Activated naive CD8-positive, alpha-beta T cell treated with anti-CD3 and anti-CD28 coated beads for 36 hours (primary cell): ENCODE measurements at places on chromosomes 6 and 20. TPM values are rescaled to one million over a fixed set of nuclear protein-coding genes. Genes with fewer than 3 reads are reported as not detected.

DNA sequence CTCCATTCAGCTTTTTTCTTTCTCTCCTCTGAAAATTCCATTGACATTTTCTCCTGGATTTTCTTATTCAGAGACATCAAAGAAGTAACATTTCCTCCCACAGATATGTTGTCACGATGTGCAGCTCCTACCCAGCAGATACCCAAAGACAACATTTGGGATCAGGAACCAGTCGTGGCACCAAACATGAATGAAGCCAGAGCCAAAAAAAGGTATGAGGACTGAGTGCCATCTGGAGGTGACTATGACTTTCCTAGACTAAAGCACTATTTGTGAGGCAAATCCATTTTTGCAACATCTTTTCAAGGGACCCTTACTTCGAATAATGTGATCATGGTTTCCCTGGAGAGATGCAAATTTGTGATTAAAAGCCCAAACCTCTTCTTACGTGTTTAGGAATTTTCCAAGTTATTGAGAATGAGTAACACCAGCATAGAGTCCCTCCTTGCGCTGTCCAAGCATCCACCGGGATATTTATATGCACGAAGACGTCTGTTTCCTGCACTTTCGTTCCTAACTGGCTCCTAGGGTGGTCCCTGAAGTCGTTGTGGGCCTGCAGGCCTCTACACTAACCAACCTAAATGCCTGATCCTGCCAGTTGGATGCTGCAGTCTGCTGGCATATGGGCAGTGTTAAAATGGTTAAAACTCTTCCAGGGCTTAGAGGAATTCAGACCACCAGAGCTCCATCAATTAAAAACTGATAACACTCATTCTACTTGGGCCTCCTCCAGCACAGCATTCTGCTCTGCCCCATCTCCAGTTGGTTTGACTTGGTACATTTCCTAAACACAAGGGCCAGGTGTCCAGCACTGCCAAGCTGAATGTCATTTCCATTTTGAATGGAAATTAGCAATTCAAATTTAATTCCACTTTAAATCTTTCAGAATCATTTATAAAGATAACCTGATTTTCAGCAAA lies 256.6 kb downstream of the C6orf118 start:
- no peak for DNase-seq

GRCh38 chr6:30747300-30747687 lies 2.9 kb upstream of the IER3 start:
- DNase-seq, result no peak

GRCh38 chr20:58213716-58214115 lies 14.7 kb downstream of the ANKRD60 start:
- no peak for DNase-seq

- no peak for DNase-seq
Observed at GRCh38 chr6:52540286-52540902, 36.5 kb downstream of the TRAM2 start.

- no peak for DNase-seq
Observed at GRCh38 chr20:48339190-48339985, 488.4 kb downstream of the PREX1 start.

GDAP1L1 gene
- total RNA-seq, result not detected

SLC13A3 gene
- total RNA-seq, result not detected

CASP8AP2 gene
- total RNA-seq, result 33.9 TPM

C20orf202 gene
- total RNA-seq, result not detected

STAU1 gene
- 72.6 TPM for total RNA-seq
